ENCODE measurements at places on chromosomes 11 and 22. TPM values are rescaled to one million over a fixed set of nuclear protein-coding genes. Genes with fewer than 3 reads are reported as not detected.

LRP4 gene
- total RNA-seq: 19.0 TPM

BIK gene
- 0.31 TPM for total RNA-seq

OR8A1 gene
- not detected for total RNA-seq

KCNK7 gene
- total RNA-seq: not detected

KRTAP5-7 gene
- not detected for total RNA-seq

SLC16A8 gene
- not detected for total RNA-seq

PDGFD gene
- 2.1 TPM for total RNA-seq

OR4A16 gene
- not detected for total RNA-seq

POU2F3 gene
- total RNA-seq: 0.20 TPM

USP35 gene
- 18.7 TPM for total RNA-seq
